GM04504 (cell line): ENCODE measurements at places on chromosomes 6 and 20.
A peak's percentile ranks its signal among the peaks of the same experiment; 100 is the strongest.

DNA sequence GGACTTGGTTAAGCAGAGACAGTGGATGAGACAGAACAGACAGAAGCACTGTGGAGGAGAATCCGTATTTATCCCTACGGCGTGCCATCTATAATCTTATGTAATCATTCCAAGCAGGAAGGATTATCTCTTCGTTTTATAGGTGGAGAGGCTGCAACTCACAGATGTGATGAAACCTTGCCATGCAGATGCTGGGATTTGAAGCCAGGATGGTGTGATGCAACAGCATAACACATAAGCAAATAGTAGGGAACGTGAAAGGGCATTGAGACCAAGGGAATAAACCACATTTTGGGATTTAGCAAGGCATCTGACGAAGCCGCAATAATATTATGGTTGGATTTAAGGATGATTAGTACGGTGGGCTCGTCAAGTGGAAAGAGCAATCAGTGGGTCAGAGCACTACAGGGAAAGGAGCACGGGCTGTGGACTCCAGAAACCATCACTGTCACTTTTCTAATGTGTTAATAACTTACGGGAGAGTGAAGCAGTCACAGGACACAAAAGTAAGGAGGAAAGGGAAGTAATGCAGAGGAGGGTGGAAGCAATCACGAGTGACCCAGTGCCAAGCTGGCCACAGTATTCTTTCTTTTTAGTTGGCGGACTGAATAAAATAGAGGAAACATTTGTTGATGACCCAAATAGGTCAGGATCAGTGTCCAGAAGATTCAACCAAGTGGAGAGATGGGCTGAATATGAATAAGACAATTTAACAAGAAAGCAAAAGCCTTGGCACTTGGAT is 119.6 kb upstream of the EDN1 start:
- peak; percentile 55 for DNase-seq

- DNase-seq = no peak
Measured at GRCh38 chr6:119495230-119495683, 145.7 kb upstream of the MAN1A1 start.

DNA sequence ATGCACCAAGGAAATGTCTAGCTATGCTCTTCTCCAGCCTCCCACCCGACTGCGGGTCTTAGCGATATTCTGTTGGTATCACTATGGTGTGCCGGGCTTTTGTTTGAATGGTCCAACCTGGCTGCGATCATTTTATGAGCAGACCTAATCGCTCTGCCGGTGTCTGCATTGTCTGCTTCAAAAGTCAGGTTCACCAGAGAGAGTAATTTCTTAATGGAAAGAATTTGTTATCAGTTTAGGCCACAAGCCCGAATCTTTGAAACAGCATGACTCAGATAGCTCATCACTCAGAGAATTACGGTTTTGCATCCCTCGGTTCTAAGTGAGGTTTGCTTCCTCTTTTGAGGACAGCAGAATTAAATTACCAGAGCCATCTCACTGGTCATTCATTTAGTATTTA is 521.0 kb upstream of the ARID1B start:
- no peak for DNase-seq

- DNase-seq = no peak
Measured at GRCh38 chr6:151731313-151731712, 76.2 kb upstream of the ESR1 start.

GRCh38 chr6:144007478-144008119 is 460 bp downstream of the PLAGL1 start:
- DNase-seq = no peak

- no peak for DNase-seq
Measured at GRCh38 chr6:82372656-82373055, 9.0 kb downstream of the TPBG start.

DNA sequence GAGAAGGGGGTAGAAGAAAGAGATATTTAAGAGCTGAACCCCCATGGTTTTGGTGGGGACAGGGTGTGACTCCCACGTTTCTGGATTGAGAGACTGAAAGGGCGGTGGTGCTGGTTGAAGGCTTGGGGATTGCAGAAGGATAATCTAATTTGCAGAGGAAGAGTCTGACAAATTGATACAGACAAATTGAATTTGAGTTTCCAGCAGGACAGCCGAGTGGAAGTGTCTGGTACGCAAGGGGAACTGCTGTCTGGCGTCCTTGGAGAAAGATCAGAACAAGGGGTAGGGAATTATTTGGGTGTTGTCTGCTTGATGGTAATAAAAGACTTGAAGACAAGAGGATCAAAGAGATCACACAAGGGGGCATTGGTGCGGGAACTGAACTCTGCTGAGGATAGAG is 40.5 kb upstream of the MDGA1 start:
- DNase-seq = no peak

- DNase-seq = no peak
Measured at GRCh38 chr6:44176762-44177509, 18.3 kb downstream of the CAPN11 start.

DNA sequence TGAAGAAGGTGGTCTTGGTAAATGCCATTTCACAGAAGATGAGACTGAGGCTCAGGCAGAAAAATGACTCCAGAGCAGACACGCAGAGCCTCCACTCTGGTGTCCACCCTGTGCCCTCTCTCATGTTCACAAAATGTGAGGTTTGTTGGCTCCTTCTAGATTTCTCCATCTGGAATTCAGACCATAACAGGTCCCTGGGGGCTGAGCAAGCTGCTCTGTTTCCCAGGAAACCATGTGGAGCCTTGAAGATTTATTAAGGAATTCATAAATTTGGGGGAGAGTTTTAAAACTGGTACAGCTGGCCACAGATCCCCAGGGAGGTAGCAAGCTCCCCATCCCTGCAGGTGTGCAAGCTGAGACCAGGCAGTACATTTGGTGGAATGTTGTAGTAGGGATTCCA is 38.8 kb upstream of the SIRPA start:
- peak; percentile 65 for DNase-seq

DNA sequence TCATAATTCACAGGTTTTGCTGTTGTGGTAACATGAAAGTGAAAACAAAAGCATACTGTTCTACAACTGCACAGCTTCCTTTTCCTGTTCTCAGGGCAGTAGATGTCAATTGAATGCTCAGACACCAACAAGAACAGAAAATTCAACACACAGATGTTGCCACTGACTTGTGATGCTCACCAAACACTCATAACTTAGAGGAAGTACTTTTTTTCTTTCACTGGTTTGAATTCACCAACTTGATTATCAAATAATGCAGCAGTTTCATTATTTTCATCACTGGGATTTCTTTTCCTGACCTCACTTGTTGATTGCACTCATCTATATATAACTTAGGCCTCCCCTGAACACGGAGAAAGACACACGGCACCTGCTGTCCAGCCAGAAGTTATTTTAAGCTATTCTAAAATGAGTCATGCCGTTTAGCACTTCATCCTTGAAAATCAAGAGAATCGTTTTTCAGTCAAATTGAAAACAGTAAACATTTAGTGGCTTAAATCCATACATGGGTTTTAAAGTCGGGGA is 949 bp downstream of the TXLNB start:
- DNase-seq = no peak

GRCh38 chr6:25991785-25992412 is 29.3 kb downstream of the TRIM38 start:
- peak; percentile 19 for DNase-seq

DNA sequence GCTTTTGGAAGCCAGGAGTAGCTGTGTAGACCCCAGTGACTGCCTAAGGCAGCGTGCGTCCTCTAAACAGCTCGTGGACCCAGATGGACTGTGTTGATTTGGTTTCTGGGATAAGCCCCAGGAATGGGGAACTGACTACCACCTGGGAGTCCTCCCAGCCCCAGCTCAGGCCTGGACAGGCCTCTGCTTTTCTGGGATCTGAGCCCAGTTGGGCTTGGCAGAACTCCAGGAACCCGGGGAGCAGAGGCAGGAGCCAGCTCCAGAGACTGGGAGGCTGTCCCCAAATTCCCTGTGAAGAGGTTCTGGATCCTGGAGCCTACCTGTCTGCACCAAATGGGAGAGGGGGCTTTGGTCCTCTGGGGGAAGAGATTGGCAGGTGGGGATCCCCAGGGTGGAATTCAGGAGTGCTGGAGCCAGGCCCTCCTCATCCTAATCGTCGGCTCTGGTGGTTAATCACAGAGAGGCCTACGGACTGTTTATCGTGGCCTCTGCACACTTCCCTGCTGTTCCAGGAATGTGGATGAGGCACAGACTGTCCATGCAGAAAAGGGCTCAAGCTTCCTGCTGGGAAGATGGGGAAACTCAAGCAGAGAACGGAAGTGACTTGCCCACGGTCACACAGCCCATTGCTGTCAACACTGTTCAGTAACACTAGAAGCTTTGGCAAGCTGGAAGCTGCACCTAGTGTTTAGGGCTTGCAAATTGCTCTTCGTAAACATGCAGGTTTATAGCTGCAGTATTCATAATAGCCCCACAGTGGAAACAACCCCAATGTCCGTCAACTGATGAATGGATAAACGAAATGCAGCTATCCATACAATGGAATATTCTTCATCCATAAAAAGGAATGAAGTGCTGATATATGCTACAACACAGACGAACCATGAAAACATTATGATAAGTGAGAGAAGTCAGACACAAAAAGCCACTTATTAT is 100.6 kb downstream of the KCNB1 start:
- DNase-seq = peak; percentile 10

- no peak for DNase-seq
Measured at GRCh38 chr20:33280000-33280680, 2.9 kb upstream of the BPIFB1 start.

DNA sequence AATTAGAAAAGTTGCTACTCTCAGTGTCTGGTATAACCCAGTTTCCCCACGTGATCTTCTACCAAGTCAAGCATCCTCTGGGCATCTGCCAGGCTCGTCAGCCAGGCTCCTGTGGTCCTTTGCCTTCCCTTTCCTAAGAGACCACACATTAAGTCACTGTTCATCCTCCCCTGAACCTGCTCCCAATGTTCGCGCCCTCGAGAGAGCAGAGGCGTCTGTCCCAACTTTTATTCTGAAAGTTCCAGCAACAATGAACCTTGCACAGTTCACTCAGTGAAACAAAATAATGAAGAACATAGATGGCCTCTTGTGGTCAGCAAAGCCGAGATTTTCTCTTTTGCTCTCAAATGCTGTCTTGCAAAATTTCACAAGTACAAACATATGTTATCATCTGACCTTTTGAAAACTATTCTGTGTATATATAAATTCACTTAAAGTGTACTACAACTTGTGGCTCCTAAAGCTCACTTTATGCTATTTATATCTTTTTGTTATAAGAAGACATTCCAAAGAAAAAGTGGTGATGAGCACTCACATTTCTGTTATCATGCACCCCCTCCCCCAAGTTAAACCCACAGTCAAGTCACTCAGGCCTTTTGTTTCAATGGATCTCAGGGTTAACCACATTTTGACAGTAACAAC is 39.2 kb upstream of the NHSL1 start:
- DNase-seq = no peak

DNA sequence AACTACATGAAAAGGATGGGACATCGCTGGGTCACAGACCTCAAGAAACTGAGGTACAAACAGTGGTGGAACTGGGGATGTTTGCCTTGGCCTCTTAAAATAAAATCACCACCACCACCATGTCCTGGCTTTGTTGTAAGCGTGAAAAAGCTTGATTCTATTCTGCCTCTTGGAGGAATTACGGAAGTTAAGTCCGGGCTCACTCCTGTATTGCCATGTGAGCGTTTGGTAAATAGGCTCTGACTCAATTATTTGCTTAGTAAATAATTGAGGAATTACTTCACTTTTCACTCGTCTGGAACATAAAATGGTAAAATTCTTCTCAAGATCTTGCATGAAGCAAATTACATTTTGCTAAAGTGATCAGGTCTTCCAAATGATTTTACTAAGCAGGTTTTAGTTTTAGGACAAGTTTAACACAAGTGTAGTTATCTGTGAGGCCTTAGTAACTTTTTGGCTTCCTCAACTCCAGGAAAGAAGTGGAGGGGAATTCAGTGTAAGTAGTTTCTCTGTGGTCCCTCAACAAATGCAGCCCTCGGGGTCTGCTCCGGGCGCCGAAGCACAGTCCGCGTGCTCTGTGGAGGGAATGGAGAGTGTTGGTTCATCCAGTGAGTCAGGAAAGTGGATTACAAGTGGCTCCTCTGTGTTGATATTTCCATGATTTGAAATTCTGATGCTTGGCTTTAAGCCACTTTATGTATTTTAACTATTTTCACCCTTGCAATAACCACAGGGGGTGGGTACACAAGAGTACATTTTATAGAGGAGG is 23.8 kb downstream of the IYD start:
- DNase-seq = no peak

- no peak for DNase-seq
Measured at GRCh38 chr6:12903246-12903645, 186.7 kb downstream of the PHACTR1 start.

GRCh38 chr6:170187669-170188566 is 103.0 kb downstream of the DLL1 start:
- no peak for DNase-seq

DNA sequence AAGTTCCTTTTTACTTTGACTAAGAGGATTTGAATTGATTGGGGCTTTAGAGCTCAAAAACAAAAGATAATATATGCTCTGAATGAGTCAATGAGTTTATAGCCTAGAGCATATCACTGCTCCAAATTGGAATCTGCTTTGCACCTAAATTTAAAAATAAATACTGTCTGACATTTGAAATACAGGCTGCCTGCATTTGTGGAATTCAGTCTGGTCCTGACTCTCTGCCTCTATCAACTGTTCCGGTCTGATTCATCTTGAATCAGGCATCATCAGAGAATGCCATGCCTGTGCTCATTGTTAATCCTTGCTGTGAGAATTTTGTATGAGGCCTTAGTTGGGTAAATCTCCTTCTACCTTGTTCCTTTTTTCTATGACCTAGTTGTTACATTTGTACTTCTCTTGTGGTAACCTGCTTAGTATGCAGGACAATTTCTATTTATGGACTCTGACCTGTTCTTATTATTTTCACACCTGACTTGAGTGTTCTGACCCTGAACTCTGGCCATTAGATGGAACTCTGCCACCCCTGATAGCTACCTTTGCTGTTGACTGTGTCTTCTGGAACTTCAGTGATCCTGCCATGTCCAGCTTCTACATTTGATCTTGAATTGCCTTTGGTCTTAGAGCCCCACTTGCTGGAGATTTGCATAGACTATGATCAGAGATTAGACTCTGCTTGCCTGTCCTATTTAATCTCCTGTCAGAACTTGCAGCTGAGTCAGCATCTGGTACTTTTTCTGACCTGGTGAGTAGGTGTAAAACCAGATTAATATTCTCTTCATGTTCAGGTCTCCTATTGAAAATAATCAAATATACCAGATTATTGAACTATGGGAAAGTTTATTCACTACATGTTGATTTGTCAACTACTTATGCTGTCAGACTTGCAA is 442.7 kb upstream of the HS3ST5 start:
- DNase-seq = no peak

DNA sequence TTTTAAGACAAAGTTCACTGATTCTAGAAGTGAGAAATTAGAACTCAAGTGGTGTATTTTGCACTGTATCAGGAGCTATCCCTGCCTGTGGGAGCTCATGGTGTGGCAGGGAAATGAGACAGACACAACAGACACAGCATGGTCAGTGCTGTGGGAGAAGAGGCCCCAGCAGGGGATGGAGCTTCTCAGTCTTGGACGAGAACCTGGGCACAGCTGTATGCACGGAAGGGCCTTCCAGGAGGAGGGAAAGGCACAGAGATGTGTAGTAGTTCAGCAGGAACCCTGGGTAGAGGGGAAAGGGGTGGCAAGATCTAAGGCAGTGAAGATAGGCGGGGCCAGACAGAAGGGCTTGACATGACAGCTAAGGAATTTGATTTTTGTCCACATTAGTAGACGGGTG is 48.8 kb upstream of the KIF25 start:
- DNase-seq = no peak

GRCh38 chr6:162261598-162261997 is 466.0 kb downstream of the PRKN start:
- no peak for DNase-seq

GRCh38 chr6:158408552-158409130 is 96.4 kb downstream of the TULP4 start:
- DNase-seq = peak; percentile 47

GRCh38 chr6:140201787-140202458 is 827.5 kb upstream of the CITED2 start:
- DNase-seq = no peak
